ENCODE measurements at places on chromosomes 7 and 10.

DNA sequence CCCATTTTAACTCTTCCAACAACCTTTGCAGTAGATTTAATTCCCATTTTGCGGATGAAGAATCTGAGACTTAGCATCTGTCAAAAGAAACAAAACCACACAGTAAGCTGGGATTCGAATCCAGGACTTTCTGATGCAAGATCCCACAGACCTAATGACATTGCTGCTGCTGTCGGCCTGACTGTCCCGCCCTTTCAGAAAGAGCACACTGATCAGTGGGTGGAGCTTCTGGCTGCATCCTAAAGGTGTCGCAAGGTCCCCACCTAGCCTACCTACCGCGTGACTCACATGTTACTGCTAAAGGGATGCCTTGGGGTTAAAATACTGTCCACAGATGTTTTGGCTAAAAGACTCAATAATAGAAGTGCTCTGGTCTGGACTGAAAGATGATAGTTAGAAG is 134.7 kb downstream of the EMX2 start:
- no peaks in the 10 kb centered on the region for H3K4me1 ChIP-seq
- peaks cover 3% of the 10 kb centered on the region for H3K27me3 ChIP-seq
- H3K36me3 ChIP-seq, result no peaks in the 10 kb centered on the region
- no peak overlapping the region for H3K4me3 ChIP-seq
- DNase-seq, result no peak
- no peak overlapping the region for H3K27ac ChIP-seq

GRCh38 chr7:137169282-137169698 is 174.2 kb downstream of the PTN start:
- H3K27me3 ChIP-seq, result no peaks in the 10 kb centered on the region
- H3K36me3 ChIP-seq, result no peaks in the 10 kb centered on the region
- H3K4me3 ChIP-seq, result no peak overlapping the region
- DNase-seq, result peak; percentile 3
- no peak overlapping the region for H3K27ac ChIP-seq
- no peaks in the 10 kb centered on the region for H3K4me1 ChIP-seq

DNA sequence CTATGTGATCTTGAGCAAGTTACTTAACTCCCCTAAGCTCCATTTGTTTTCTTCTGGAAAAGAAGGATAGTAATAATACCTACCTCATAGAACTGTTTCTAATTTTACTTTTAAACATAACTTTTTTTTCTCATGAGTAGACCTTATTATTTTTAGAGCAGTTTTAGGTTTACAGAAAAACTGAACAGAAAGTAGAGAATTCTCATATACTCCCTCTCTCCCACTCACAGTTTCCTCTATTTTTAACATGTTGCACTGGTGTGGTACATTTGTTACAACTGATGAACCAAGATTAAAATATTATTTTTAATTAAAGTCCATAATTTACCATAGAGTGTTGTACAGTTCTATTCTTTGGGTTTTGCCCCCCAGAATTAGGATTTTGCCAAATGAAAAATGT is 221.3 kb upstream of the CSTF2T start:
- no peak overlapping the region for H3K27ac ChIP-seq
- no peak for DNase-seq
- H3K27me3 ChIP-seq, result no peaks in the 10 kb centered on the region
- H3K4me3 ChIP-seq, result no peak overlapping the region
- no peaks in the 10 kb centered on the region for H3K4me1 ChIP-seq

DNA sequence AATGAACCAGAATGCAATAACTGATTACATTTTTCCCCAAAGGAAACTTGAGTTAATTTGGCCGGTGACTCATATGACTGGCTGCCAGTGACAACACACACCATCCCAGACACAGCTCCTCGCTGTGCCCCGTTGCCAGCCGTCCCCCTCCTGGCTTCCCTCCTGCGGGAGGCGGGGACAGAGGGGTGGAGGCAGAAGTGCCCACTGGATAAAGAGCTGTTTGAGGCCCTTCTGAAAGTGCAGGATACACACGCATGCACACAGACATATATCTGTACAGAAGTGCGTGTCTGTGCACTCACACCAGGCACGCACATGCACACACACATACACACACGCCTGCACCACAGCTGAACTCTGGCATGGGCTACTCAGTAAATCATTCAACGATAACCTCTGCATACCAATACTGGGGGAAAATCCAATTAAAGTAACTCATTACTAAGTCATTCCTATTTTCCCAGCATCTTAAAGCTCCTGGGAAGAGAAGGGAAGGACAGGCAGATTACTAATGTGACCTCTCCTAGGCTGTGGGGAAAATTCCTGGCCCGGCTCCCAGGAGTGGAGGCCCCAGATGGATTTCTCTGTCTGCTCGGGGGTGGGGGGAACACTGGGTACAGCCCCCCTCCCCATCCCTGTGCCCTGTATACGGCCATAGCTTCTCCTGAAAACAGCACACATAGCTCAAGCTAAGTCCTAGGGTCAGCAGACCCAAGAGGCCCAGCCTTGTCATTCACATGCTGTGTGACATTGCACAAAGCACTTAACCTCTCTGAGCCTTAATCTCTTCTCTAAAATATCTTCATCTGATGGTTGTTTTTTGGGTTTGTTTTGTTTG is 52.3 kb upstream of the MYL10 start:
- no peak overlapping the region for H3K4me3 ChIP-seq
- H3K27ac ChIP-seq, result no peak overlapping the region
- no peak for DNase-seq
- H3K4me1 ChIP-seq, result no peaks in the 10 kb centered on the region

DNA sequence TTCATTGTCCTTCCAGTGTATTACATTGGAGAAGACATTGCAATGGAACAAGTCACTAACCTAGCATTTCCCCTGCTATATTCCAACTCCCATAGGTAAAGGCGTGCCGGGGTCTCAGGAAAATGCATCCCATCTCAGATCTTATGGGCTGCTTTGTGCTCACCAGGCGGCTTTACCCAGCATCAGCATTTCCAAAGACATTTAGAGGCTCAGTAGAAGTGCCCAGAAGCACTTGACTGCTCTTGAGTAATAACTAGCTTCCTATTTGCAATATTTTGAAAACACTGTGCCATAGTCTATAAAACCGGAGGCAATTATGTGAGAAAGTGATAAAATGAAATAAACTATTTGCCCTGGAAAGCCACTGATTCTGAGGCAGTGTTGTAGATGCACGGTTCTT is 415.0 kb upstream of the NPVF start:
- no peaks in the 10 kb centered on the region for H3K36me3 ChIP-seq
- no peak overlapping the region for H3K4me3 ChIP-seq
- no peak overlapping the region for H3K27ac ChIP-seq
- DNase-seq, result no peak
- no peaks in the 10 kb centered on the region for H3K27me3 ChIP-seq
- no peaks in the 10 kb centered on the region for H3K4me1 ChIP-seq

GRCh38 chr7:97565665-97566064 is 166.2 kb upstream of the TAC1 start:
- no peak overlapping the region for H3K27ac ChIP-seq
- H3K27me3 ChIP-seq, result no peaks in the 10 kb centered on the region
- DNase-seq, result no peak
- no peak overlapping the region for H3K4me3 ChIP-seq
- no peaks in the 10 kb centered on the region for H3K4me1 ChIP-seq

DNA sequence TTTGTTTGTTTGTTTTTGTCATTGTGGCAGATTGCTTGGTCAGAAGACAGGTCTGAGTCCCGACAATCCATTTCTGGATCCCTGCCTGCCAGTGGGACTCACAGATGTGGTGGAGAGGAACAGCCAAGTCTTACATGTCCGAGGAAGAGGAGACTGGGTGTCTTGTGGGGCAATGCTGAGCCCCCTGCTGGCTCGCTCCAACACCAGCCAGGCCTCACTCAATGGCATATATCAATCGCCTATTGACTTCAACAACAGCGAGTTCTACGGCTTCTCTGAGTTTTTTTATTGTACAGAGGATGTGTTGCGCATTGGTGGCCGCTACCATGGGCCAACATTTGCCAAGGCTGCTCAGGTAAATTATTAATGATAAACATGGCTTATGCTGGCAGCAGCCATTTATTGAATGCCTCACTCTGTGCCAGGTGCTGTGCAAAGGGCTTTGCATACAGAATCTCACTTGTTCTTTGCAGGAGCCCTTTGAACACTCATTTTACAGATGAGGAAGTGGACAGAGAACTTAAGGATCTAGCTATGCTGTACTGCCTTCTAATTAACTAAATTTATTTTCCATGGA is 33.3 kb downstream of the COX15 start:
- H3K36me3 ChIP-seq, result no peaks in the 10 kb centered on the region
- H3K27me3 ChIP-seq, result no peaks in the 10 kb centered on the region
- DNase-seq, result no peak
- H3K4me3 ChIP-seq, result no peak overlapping the region

All from thymus (tissue), 14 donors.